ENCODE measurements at places on chromosomes 6 and 20.

- no peak for DNase-seq
Measured at GRCh38 chr20:50694379-50695134, 3.2 kb upstream of the RIPOR3 start.

DNA sequence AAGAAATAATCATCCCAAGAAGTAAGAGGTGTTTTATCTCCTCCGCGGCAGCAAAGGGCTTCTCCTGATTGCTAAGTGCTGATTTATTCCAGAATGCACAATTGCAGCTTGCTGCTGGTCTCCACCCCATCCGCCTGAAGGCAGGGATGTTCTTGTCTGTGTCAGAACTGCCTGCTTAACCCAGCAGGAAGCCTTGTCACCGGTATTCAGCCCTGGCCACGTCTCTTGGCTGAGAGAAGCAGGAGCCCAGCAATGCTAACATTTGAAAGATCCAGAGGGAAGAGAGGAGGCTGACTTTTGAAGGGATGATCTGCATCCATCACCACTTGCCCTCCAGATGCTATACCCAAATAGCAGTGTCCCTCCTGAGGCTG is 4.2 kb downstream of the SCML4 start:
- DNase-seq: no peak

GRCh38 chr6:132525866-132526265 is 12.2 kb upstream of the TAAR9 start:
- no peak for DNase-seq

GRCh38 chr6:10528158-10528981 is 7.2 kb downstream of the GCNT2 start:
- no peak for DNase-seq

- no peak for DNase-seq
Measured at GRCh38 chr20:37233548-37234253, 27.9 kb downstream of the GHRH start.

DNA sequence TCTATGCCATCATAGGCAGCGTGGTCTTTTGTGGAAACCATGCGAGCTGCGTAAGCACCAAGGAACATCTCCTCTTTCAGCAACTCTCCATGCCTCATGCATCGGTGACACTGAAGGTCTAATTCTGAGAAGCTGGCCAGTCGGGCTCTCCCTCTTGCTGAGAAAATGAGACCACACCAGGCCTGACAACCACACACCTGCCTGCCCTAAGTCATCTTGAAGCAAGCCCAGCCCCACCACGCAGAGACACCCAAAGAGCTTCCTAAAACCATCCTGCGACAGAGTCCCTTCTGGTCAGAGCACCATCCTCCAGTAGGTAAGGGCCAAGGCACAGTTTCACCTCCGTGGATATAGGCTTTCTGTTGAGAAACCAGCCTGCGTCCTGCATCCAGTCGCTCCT is 26.6 kb downstream of the PREX1 start:
- DNase-seq: no peak

- no peak for DNase-seq
Measured at GRCh38 chr20:17460119-17460518, 71.1 kb downstream of the BFSP1 start.

DNA sequence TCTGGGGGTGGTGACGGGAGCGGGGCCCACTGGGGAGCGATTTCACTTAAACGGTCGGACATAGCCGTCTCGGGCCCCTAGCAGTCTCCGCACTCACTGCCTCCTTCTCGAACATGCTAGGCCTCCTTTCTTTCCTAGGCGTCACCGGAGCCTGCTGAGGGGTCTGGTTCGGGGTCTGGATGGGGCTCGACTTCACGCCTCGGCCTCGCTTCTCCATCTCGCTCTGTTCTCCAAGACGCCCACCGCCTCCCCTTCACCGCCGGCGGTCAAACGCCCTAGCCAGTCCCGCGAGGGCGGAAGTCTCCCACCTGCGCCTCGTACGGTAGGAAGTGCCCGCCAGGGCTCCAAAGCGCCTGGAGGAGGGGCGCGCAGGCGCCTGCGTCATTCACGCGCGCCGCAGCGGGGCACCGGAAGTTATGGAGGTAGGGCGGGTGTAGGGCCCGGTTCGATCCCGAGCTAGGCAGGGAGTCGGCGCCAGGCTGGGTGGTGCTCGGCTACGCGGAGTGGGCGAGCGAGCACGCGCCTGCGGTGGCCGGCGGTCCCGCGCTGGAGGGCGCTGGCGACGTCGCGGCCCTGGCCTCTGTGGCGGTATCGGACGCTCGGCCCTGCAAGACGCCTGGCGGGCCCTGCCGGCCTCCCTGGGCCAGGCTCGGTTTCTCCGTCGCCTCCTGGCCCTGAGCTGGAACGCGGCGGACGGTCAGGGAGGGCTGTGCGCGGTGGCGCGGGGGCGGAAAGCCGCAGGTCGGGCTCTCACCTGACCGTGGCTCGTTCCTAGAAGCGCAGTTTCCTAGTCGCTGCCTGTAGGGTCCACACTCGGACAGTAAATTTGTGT is at the start of the genes DYNLT2 and ERMARD:
DYNLT2 (minus strand) TSS at position 331 of the 832 bp plus-strand sequence; CDS start at position 217, 114 bp downstream.
ERMARD (plus strand) TSS at position 381 of the 832 bp plus-strand sequence; CDS start at position 417, 36 bp downstream.
- peak; percentile 74 for DNase-seq

DNA sequence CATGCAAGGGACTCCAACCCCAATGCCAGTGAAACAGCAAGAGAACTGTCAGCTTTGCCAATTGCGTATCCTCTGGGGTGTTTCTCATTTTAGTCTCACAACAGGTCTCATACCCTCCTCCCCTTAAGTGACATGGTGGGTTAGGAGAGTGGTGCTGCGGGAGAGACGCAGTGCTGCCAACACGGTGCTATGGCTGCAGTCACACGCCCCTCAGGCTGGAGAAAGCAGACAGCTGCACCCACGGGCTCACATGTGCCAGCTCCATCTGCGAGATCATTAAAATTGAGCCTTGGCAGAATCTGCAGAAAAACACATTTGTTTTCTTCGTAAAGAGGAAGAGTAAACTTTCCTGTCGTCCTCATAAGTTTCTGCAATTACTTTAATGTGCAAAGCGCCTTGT is 114.7 kb downstream of the ANKRD60 start:
- DNase-seq: no peak

GRCh38 chr6:32406857-32407256 is at the start of gene BTNL2:
BTNL2 (minus strand) TSS chr6:32407181; CDS start chr6:32407123, 58 bp downstream.
- DNase-seq: no peak

DNA sequence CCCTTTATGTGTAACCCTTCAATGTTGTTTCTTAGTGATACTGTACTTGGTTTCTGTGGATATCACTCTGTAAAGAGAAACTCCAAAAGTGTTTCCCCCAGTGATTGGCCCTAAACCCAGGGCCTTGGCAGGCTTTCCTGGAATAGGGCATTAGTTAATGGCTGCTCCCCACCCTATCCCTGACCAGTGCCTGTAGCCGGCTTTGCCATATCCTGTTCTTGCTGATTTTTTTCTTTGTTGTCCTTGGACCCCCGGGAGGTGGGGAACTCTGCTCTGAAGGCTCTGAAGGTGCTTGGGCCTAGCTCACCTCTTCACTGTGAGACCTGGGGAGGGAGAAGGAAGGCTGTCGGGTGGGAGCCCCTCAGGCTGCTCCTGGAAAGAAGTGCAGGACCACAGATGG is 120.1 kb downstream of the TCP11 start:
- no peak for DNase-seq

DNA sequence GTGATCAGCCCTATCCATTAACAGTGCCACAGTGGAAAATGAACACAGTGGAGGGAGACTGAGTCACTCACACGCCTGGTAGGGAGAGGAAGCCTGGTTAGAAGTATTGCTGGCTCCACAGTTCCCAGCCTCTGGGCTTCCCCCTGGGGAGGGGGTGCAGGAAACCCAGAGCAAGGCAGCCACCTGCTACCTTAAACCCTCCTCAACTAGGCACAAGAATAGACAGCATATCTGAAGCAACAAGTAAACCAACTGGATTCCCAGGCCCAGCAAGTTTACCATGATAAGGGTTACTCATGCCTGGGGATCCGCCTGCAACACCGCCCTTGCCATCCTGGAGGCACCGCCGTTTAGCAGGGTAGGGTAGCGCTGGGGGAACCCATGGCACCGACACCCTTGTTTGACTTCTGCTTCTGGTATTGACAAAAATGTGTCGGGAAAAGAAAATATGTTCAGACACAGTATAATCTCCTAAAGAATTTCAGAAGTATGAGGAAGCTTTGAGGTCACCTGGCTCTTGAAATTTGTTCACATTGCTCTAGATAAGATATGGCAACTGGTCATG is 38.3 kb downstream of the SLC22A23 start:
- no peak for DNase-seq

DNA sequence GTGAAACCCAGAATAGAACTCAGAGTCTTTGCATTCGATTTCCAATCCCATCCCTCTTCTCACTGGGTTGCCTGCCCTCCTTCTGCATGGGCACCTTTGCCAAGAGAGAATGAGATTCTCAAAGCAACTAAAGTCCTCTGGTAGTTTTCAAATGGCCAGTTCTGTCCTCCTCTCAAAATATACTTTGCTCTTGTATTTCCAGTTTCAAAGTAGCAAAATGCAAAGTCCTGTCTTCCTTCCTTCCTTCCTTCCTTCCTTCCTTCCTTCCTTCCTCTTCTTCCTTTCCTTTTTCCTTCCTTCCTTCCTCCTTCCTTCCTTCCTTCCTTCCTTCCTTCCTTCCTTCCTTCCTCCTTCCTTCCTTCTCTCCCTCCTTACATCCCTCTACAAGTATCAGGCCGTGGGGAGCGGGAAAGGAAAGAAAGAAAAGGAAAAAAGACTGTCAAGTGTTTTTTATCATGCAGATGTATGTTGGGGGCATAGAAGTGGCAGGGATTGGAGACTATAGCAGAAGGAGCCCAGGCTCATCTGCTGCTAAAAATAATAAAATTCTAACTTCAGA is 265.2 kb downstream of the CD83 start:
- no peak for DNase-seq

Measured in D721Med (cell line).